Adipocyte (in vitro differentiated cells): ENCODE measurements at places on chromosomes 4 and X.
A peak's percentile ranks its signal among the peaks of the same experiment; 100 is the strongest.

- no peak for DNase-seq
Measured at GRCh38 chr4:19729886-19730651, 521.6 kb upstream of the SLIT2 start.

GRCh38 chr4:8306511-8307021 is 37.0 kb downstream of the HTRA3 start:
- DNase-seq = no peak

GRCh38 chr4:125505621-125506020 is 190.9 kb downstream of the FAT4 start:
- DNase-seq = no peak

DNA sequence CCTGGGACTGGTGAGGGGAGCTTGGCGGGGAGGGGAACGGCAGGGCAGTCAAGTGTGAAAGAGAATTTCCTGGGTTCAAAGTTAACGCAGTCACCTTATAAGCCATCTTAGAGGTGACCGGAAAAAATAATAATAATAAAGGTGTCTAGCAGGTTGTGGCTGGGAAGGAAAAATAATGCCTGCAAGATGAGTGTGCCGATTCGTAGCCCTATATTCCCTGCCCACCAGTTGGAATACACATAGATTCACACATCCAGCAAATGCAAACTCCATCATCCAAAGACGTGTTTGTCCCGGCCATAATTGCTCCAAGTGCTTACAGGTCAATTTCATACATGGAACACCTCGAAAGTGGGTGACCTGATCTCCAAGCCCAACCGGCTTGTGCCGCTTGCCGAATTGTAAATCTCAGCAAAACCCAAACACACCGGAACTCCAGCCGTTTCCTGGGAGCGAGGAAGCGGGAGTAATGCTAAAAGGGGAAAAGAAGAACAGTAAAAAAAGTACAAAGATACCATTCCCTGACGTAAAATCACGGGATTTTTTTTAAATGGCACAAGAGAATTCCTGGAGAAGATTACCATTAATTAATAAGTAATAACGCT is 1.3 kb upstream of the FAT1 start:
- DNase-seq = peak; percentile 50

DNA sequence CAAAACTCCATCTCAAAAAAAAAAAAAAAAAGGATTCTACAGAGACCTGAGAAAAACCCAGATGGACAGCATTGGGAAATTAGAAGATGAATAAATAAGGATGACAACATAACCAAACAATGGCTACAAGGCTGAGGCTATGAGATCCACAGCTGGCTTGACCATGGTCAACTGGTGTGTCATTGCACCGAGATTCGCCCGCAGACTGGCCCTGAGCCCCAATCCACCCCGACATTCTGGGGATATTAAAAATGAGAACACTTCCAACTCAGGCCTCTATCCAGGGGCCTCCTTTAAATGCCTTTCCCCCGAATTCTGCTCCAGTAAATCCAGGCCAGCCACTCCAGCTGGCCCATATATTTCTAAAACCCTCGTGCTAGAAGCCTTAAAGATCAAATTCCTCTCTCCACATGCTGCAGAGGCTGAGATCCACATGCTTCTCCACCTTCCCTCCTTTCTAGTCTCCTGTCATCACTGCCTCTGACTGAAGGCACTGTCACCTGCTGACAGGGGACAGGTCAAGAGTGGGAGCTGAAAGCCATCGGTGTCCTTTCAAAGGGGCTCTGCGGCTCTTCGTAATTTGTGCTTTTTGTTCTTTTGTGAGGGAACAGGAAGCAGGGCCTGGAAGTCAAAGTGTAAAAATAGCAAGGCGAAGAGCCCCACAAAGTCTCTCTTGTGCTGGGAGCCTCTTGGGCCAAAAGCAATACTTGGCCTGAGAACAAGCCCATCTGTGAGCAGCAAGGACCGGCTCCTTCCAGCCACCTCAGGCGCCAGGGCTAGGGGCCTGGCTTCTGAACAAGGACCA is 203.7 kb downstream of the NSUN7 start:
- DNase-seq = no peak

- peak; percentile 18 for DNase-seq
Measured at GRCh38 chr4:31045724-31046318, 325.7 kb downstream of the PCDH7 start.

GRCh38 chr4:183858011-183858615 is 47.0 kb upstream of the STOX2 start:
- DNase-seq = no peak

- DNase-seq = no peak
Measured at GRCh38 chr4:78930016-78930629, 9.1 kb downstream of the PAQR3 start.

- DNase-seq = peak; percentile 0
Measured at GRCh38 chr4:98027827-98028226, 115.4 kb downstream of the STPG2 start.

DNA sequence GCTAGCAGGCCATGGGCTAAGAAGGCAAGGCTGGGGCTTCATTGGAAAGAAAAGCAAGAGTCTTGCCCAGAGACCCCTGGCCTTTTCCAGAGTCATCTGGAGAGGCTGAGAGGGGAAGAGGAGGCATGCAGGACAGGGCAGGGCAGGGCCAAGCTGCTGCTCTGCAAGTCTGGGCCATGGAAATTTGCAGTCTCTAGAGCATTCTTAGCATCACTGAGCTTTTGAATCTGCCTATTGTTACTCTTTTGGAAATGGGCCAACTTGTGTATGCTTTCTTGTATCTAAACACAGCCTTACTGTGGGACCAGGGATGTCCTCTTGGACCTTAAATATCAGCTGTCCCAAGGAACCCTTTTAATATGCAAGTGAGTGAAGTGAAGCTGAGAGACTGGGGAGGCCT is 560.5 kb downstream of the MID1IP1 start:
- no peak for DNase-seq

GRCh38 chr4:107823870-107824349 is 822 bp upstream of the SGMS2 start:
- no peak for DNase-seq

DNA sequence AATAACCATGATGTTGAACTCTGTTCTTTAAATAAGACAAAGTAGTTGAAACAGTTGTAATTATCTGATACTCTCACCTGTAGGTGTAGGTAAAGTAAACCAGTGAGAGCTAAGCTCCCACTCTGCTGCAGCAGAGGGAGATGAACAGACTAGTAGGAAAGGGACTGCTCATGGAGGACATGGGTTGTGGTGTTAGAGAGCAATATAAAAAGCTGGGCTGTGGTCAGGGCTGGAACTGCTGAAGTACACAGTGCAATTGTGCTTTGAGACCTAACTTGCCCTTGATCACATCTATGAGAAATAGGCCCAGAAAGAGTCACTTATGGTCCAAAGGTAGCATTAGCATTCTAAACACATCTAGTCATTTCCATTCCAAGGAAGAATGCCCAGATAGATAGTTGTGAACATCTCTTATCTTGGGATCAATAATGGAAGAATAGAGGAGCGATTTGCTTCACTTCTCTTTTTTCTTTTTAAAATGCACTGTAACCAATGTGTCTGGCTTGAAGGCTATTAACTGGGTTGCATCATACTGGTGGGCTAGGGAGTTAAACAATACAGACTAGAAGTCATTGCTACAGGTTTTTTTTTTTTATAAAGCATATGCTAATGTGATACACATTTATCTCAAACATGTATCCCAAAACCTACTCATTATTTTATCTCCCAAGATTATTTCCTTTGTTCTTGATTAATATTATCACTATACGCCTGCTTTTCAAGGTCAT is 251.3 kb upstream of the CENPE start:
- no peak for DNase-seq

GRCh38 chrX:68894513-68895340 is 65.9 kb downstream of the EFNB1 start:
- DNase-seq = peak; percentile 19

DNA sequence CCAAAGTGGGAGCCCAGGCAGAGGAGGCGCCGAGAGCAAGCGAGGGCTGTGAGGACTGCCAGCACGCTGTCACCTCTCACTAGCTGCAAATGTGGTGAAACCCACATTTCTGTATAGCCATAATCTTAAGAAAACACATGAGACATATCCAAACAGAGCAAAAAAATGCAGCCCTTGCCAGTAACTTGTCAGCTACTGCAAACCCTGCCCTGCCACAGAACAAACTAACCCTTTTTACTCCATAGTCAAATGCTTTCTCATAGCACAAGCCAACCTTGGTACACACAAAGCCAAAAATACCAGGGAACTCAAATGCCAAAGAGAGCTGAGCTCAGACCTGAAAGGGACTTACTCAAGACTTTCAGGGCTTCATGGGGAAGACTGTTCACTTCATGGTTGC is 14.9 kb upstream of the NXF3 start:
- DNase-seq = peak; percentile 45

DNA sequence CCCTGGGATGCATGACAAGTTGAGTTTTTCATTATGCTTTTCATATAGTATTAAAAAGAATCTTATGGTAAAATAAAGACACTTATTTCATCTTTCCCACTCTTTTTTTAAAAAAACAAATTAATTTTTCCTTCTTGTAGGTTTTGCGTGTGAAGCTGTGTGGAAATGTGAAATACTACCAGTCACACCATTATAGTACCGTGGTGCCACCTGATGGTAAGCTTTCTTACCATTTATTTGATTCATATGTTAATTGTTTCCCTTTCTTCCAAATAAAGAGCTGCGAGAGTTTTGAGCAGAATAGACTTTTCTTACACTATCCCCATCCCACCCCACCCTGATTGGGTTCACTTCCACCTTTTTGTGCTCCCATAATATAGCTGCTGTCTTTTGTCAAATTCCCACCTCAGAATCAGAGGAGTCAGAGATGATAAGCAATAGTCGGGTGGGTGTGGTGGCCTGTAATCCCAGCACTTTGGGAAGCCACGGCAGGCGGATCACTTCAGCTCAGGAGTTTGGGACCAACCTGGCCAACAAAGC is 44.3 kb downstream of the CASP6 start:
- DNase-seq = no peak

DNA sequence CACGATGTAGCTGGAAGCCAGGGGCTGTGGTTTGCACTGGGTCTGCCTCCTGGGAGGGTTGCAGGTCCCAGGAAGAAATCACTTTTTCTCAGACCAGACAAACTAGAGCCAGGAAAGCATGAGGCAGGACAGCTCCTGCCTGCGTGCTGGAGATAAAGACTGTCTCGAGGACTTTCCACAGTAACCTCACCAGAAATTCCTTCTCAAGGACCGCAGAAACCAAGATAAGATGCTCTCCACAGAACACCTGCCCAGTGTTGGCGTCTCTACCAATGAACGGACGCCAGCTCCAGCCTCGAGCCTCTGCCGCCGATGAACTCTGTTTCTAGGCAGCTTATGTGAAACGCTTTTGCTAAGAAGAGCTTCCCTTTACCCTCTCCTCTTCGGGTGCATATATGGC is 76.9 kb upstream of the AFAP1 start:
- no peak for DNase-seq

DNA sequence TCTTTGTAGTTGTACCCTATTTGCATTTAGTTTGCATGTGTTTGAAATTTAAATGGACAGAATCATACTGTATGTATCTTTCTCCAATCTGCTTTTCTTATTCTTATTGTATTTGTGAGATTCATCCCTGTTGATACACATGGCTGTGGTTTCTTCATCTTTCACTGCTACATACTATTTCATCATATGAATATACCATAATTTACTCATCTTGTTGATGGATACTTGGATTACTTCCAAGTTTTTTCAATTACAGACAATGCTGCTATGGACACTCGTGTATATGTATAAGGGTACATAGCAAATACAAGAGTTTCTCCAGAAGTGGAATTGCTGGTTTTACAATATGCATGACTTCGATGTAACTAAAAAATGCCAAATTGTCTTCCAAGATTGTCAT is 11.8 kb upstream of the KLHL8 start:
- DNase-seq = no peak

DNA sequence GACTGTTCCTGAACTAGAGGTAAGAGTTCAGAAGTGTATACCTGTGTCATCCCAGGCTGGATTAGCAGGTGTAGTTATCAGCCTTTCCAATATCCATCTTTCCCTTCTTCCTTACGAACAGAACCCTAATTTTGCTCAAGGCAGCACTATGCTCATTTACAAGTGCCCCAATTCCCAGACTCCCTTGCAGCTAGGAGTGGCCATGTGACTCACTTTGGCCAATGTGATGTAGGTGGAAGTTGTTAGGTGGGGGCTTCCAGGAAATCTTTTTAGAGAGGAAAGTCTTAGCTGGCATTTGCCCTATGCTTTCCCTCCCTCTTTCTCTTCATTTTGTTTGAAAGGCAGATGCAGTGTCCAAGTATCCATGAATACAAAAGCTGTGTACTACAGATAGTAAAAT is 34.8 kb downstream of the HOPX start:
- no peak for DNase-seq

DNA sequence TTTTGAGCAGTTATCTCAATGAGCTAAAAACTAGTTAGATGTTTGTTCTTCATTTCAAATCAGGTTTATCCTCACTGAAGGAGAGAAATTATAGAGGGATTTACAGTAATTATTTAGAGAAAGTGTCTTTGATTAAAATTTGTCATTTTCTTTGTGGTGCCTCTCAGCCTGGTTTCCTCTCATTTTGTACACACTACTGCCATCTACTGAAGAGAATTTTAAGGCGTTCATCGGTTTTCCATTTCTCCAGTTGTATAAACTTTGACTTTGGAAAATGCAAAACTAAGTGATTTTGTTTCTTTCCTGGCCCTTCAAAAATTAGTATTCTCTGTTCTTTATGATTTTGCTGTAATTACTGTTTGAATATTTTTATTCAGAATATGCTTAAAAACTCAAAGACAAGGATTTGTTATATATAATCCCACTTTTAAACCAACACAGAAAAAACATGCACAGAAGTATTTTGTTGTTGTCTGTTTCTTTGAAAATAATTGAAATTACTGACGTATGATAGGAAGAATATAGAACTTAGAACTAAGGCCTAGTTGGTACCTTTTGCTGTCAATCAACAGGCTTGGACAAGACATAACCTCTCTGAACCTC is 34.4 kb upstream of the ANXA3 start:
- DNase-seq = peak; percentile 86

DNA sequence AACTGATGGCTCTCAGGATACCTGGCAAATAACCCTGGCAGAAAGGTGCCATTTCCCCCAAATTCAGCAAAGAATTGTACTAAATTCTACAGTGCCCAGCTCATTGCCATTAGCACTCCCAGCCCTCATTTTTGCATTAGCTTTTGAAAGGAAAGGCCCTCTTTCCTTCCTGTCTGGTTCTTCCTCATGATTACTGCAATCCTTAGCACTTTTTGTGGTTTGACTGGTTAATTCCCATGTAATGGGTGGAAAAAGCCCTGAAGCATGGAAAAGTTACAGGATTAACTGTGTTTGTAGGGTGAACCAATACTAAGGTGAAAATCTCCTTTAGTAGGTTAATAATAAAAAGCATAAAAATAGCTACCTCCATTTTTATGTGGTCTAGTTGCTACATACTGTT is 139.5 kb downstream of the NPNT start:
- no peak for DNase-seq
